Activated CD4-positive, alpha-beta T cell treated with anti-CD3 and anti-CD28 coated beads, Interleukin-2, amount 50 U/mL, for 24 hours (primary cell): ENCODE measurements at places on chromosomes 3 and 15.

DNA sequence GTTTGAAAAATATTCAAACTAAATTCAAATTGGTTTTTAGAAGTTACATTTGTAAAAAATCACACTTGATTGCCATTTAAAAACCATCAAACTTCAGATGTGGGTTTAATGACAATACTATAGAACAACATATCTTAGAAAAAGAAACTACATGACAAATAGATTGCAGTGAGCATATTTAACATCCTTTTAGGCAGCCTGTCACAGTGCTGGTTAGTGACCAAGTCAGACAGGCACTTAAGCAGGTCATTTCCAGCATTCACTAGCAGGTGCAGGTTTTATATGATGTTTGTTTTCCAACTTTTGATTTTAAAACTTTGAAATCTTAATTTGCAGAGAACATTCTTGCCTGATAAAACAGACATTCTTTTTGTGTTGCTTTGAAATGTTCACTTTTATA, 115.7 kb downstream of the MBNL1 start:
- DNase-seq = no peak

DNA sequence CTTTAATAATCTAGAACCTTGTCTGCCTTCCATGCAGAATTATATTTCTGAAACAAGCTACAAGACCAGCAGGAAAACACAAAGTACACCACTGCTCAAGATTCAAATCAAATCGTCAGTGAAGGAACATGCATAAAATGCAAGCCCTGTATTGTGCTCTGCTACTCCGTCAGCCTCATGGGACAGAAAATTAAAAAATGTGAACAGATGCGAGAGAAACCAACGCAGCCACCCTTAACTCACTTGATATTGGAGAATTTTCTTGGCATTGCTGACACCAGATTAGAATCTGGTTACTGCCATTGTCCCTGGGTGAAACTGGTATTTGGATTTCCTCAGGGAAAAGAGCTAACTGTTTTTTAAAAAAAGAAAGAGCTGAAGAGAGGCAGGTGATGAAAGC, 23.6 kb downstream of the ANXA2 start:
- DNase-seq = no peak

- DNase-seq = no peak
Measured at GRCh38 chr3:143330296-143330868, 210.8 kb downstream of the CHST2 start.

DNA sequence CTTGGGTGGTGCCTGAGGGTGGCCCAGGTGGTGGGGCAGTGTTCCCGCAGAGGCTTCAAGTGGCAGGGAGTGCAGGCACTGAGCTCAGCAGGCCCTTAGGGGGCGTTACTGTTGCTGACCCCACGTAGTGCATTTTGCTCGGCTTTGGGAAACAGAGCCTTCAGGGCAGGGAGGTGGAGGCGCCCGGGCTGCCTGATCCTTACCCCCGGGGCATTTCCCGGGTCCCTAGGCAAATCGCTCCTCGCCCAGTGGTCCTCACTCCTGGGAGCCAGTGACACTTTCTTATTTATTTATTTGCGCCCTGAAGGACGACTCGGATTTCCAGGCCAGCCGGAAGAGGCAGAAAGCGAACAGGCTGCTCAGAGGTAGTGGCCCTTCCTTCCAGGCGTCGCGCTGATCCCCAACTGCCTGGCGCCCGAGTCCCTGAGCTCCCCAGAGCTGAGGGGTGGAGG, 10.1 kb upstream of the FOXB1 start:
- DNase-seq = no peak

DNA sequence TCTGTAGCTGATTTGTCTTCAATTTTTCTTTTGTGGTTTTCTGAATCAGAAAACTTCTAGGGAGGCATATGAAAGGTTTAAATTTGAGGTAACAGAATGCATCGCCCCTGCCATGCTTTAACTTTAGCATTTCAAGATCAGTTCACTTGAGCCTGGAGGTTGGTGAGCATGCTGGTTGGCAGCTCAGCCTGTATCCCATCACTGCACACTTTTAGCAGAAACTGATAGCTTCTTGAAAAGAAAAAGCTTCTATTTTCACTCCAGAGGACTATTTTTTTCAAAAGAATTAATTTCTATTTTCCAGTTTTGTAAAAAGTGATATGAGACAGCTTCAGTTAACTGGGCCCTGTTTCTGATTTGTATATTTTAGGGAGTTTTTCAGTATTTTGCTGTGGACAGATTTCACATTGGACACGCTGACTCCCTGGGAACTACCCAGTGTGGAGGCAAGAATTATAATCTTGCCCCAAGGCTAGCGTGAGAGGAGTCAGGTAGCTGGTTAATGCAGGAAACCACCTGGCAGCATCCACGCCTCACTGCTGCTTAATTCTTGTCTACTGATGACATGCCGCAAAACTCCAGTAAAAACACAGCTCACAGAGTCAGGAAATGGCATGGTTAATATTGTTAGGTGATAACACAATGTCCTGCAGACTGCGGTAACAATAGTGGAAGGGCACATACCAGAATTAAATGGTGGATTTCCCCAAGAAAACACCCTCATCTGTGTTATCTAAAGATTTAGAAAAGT, 71.4 kb downstream of the DUT start:
- DNase-seq = no peak
